ENCODE measurements at places on chromosomes 1 and 21.

DNA sequence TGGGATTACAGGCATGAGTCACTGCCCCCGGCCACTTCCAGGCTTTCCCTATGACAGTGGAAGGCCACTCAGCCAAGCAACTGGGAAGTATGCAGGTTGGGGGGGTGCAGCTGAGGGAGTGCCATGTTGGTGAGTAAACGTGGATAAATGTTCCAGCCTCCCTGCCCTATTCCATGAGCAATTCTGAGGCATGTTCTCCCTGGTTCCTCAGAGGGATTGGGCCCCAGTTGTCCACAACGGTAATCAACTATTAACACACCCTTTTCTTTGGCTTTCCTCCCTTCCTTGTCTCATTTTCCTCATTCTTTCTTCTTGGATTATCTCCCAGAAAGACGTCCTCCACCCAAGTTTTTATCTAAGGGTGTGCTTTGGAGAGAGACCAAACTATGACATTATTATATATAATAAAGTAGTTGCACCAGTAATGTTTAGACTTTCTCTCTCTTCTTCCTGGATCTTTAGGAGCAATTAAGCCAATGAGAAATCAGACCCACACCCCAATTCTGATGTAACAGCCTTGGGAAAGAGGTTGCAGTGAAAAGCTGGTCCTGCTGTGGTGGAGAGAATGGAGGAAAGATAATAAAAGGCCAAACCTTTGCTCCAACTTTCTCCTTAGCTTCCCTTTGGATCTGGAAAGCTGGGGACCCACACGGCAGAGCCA is 6.8 kb upstream of the SLAMF9 start:
- DNase-seq = no peak

DNA sequence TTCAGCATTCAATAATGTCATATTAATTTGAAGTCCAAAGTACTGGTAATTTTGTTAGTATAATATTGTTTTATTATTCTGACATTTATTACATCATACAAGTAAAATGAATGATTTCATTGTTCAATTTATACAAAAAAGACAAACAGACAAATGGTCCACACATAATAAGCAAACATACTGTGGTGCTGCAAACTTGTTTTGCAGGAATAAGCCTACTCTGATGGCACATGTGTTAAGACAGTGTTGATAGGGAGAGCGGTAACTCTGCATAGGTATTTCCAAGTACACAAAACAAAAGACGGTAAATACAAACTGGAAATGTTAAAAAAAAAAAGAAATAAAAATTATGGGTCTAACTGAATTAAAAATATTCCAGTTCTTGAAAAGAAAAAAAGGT is 59.7 kb upstream of the DPYD start:
- no peak for DNase-seq

DNA sequence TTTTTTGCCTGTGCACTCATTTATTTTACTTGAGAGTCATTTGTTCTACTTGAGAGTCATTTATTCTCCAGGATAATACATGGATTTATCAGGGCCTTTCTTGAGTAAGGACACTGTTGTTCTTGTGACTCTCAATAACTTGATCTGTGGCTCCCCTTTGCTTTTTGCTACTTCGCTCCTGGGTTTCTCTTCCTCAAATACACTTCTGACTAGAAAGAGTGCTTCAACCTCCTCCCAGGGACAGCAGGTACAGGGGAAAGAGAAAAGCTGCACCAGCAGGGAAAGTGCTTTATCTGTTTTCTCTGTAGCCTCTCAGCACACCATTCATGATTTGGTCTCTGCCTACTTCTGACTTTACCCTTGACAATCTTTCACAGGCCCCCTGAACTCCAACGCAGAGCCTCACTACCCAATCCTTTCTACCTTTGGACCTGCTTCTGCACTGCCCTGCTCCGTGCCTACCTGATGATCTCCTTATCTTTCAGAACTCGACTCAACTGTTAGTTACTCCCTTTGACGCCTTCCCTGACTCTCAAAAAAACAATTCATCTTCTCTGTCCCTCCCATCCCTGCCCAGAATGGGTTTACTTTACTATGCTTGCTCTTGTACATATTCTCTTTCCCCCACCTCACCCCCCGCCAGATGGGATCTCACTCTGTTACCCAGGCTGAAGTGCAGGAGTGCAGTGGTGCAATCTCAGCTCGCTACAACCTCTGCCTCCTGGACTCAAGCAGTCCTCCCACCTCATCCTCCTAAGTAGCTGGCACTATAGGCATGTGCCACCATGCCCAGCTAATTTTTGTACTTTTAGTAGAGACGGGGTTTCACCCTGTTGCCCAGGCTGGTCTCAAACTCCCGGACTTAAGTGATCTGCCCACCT is 15.6 kb upstream of the PIGM start:
- no peak for DNase-seq

- no peak for DNase-seq
Observed at GRCh38 chr1:8496473-8496872, 178.6 kb downstream of the SLC45A1 start.

DNA sequence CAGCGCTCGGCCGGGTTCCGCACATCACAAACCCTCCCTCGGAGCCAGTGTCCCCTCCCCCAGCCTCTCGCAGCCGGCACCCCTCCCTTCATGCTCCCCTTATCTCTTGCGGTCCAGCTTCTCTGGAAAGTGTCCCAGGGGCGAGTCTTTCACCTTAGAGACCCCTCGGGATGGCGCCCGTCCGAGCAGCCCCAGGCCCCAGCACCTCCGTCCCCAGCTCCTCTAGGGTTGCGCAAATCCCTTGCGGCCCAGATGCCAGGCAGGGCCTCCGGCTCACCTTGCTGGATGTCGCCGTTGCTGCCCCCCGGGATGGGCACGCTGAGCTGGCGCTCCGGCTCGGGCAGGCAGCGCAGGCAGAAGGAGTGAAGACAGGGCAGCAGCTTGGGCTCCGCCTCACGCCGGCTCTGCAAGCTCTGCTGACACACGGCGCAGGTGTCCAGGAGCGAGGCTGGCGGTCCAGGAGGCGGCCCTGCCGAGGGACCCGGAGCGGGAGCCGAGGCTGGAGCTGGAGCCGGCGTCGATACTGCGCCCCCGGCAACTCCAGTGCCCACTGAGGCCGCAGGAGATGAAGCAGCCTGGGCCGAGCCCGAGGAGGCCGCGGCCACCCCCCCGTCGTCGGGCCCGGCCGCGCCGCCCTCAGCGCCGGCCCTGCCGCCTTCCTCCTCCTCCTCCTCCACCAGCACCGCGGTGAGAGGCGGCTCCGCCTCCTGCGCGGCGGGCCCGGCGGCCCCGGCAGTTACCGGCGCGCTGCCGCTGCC is 550 bp downstream of the TRIM33 start:
- peak; percentile 50 for DNase-seq

All from activated naive CD4-positive, alpha-beta T cell treated with anti-CD3 and anti-CD28 coated beads, Interleukin-2, amount 50 U/mL, for 16 hours (primary cell).